ENCODE measurements at places on chromosomes 1 and 21.

DNA sequence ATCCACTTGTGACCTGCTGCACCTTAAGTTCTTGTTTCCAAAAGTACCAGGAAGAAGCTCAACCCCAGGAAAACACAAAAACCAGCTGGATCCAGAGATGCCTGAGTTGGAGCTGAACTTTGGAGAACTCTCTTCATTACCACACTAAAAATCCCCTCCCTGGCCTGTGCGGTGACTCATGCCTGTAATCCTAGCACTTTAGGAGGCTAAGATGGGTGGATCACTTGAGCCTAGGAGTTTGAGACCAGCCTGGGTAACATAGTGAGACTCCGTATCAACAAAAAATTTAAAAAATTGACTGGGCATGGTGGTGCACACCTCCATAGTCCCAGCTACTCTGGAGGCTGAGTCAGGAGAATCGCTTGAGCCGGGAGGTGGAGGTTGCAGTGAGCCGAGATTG is 6.2 kb downstream of the MAP1LC3C start:
- DNase-seq, result no peak

DNA sequence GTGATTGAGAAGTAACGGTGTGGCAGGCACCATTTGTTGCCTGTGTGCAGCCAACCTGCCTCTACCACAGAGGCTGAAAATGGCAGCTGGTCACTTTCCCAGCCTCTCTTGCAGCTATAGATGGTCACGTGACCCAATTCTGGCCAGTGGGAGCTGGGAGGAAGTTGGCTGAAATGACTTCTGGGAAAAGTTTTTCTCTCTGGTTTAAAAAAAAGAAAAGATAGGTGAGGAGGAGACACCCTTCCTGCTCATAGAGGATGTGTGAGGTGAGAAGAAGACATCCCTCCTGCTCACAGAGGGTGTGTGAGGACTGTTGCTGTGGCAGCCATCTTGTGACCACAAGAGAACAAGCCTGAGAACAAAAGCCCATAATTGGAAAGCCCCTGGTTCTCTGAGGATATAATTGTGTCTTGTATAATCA is 122.8 kb downstream of the SYF2 start:
- DNase-seq, result no peak

DNA sequence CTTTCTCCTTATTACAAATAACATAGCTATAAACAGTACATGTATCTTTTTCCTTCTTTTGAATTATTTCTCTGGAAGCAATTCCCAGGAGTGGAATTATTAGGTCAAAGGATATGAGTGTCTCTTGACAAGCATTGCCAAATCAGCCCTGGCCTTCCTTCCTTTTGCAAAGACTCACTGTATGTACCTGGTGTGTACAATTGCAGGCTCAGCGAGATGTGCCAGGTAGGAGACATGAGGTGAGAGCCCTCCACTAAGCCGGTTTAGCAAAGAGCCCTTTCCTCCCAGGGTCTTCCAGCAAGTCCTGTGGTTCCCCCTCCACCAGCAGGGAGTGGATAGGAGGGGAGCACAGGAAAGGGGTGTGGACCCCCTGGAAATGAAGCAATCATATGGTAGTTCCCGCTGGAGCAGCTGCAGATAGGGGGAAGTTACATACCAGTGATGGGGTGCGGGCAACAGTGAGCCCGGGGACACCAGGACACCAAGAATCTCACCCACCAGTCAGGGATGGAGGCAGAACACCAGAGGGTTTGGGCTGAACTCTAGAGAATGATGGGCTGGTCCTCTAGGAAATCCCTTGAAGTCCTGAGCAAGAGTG is 18.3 kb downstream of the RCSD1 start:
- DNase-seq, result no peak

DNA sequence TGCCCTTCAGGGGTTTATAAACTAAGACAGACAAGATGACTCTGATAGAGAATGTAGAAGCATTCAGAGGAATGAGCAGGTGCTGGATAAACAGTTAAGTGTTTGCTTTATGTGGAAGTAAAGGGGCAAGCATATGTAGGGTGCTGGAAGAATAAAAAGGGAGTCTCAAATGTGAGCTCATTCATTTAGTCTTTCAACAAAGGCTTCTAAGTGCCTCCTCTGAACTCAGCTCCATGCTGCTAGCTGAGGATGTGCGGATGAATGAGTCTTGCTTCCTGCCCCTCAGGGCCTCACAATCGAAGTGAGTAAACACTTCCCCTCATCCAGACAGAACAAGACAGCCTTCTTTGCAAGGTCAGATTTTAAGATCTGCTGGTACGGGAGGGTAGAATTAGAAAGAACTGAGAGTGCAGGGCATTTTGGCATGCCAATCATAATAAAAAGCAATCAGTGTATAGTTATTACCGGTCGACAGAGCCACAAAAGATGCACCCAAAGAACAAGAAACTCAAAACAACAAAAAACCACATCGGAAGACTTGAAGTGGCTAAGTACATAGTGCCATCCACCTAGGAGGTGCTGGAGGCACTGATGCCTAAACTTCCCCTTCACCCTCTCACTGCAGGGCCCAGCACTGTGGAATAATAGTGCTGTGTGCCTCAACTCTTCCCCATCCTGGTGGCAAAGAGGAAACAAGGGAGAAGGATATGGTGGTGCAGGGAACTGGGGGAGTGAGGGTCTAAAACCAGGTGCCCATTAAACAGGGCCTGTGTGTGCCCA is 69.8 kb downstream of the TNR start:
- no peak for DNase-seq

GRCh38 chr1:110209715-110210603 is at the start of gene KCNC4:
TSS of gene KCNC4 (plus strand) at chr1:110210314. CDS start at chr1:110211500, 1,186 bp downstream.
- DNase-seq, result no peak

GRCh38 chr1:157596384-157596783 is 1.5 kb downstream of the FCRL4 start:
- no peak for DNase-seq

DNA sequence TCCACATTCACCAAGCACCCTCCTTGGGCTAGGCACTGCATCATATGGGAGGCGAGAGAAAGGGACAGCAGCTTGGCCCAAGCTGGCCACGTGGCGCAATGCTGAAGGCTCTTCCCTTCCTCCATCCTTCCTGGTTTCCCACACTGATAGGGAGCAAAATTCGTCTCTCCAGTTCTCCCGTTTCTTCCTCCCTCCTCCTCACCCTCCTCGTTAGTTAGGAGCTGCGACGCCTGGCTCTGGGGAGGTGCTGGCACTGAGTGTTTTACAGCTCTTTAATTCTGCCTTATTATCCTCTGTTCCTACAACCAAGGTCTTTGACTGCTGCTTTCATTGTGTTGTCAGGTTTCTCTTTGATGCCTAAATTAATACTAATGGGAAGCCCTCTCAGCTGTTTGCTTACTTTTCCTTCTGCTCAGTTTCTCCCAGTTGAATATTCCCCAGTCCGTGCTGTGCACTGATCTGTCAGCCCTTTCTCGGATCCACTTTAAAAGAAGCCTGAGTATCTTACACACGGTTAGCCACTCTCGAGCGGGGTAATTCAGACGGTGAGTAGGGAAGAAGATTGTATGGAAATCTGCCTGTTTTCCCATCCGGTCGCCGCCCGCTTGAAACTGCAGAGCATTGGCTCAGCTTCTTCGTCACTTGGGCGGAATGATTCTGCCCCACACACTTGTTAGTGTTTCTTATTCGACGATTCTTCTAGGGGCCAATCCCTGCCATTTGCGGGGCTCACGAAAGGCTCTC is 56.2 kb upstream of the SMYD2 start:
- DNase-seq, result no peak

DNA sequence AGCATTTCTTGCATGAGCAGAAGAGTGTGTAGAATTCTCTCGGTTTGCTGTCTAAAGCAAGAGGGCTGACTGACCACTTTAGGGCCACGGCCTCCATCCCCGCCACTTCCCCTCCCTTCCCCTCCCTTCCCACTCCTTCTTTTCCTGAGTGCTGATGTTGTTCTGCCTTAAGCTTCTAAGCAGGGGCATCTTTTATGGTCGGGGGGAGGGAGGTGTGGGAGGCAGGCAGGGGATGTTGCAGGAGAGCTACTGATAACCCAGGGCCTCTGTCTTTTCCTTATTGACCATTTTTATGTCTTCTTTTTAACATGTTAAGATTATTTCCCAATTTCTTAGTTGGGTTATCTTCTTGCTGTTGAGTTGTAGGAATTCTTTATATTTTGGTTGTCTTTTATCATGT is 15.1 kb downstream of the USP25 start:
- no peak for DNase-seq

GRCh38 chr1:23559985-23560741 is 862 bp upstream of the ID3 start:
- DNase-seq, result no peak

DNA sequence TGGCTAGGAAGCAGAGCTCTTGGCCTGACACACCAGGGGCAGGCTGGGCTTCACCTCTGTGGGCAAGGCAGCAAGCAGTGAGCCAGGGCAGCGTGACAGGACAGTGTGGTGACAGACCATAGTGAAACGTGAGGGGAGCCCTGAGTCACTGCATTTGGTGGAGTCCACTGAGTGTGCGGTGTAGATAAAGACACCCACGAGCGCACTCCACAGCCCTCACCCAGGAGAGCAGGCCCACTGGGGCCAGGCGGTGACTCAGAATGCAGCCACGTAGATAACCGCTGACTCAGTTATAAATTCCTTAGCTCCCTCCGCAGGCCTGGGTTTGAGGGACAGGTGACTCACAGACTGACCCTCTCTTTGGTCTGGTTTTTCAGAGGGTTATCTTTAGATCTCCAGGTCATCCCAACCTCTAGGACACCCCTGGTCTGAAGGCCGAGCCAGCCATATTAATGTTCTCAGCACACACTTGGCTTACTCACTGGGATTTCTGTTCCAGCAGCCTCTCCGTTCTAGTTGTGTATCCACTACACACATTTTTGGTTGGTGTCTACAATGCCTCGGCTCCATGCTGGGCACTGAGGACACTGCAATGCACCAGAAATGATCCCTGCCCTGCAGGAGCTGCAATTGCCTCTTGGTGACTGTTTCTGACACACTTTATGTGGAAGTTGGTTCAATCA is 90.2 kb upstream of the TSPAN2 start:
- DNase-seq, result no peak

GRCh38 chr1:204103431-204103741 is 30.5 kb downstream of the SOX13 start:
- no peak for DNase-seq

DNA sequence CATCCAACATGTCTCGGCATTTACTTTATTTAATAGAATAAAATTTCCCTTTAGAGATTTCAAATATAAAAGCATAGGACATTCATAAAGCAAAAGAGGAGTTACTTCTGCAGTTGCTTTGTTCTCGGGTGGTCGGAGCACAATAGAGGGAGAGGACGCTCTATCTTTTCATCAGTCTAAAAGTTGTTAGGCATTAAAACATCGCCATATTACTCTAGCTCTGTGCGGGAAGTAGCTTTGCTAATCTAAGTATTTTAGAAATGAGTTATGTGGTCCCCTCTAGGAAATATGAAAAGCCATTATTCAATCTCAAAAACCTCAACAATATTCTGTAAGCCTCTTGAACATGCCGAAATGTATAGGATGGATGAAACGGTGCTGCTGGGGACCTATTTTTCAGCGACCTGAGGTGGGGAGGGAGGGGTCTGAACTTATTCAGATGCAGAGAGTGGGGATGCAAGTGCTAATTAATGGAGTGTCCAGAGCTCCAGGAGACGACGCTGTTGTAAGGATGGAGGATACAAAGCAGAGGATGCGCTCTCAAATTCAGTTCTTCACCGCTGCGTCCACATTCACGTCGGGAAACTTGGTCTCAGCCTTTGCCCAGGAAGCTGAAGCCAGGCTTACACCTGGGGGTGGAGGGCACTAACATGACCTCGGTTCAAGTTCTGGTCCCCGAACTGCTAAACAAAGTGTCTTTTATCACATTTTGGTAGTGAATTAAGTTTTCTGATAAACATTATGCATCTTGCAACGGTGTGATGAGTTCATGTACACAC is 6.3 kb downstream of the CDKN2C start:
- DNase-seq, result no peak

DNA sequence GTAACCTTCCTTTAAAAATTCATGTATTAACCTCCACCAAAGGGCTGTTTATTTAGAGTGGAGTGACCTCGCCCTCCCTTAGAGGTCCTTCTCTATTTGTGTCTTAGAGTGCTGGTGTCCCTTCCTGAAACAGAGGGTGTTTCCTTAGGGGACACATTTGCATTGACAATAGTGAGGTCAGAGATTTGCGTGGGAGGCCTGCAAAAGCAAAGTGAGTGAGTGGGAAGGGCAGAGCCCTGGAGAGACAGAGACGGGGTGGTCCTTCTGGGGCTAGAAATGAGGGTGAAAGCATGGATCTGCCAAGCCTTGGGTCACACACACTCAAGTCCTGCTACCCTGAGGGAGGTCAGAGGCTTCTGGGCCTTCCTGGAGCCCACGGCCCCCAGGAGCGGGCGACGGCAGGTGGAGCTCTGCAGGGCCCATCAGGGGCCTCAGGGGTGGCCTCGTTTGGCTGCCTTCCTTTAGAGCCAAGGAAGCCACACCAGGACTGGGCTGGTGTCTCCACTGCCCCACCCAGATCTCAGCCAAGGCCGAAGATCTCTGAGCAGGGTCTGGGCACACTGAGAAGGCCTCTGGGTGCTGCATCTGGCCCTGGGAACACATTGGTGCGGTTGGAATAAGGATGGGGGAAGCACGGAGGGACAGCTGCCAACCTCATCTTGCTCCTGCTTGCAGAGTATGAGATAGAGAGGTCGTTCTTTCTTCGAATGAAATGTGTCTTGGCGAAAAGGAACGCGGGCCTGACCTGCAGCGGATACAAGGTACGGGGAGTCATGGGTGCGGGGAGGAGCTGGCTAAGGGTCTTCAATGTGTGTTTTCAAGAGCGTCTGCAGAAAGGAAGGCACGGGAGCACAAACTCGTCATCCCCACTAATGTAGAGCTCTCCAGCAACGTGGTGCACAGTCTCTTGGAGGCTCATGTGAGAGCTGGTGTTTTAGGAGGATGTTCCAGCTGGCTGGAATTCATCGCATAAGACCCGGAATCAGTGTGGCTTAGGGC is 23.8 kb downstream of the SIM2 start:
- DNase-seq, result no peak

DNA sequence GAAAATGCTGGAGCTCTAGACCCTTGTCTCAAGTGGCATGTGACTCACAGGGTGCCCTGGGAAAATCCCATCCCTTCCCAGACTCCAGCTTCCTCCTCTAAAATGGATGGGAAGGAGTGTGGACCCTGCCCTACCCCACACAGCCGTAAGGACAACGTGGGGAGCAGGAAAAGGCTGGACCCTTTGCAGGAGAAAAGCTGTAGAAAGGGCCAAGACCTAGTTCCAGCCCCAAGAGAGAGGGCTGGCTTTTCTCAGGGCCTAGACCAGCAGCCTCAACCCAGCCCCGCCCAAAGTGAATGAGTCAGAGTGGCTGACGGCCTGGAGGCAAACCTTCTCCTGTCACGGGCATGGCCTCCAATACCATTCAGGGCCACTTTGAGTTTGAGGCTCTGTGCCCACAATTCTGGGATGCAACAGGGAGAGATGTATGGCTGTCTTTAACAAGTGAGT is 1.1 kb downstream of the LAMB3 start:
- no peak for DNase-seq

- DNase-seq, result no peak
Observed at GRCh38 chr1:33186936-33187335, 5.1 kb upstream of the TRIM62 start.

- DNase-seq, result no peak
Observed at GRCh38 chr1:89310976-89311375, 38.3 kb upstream of the GBP5 start.

DNA sequence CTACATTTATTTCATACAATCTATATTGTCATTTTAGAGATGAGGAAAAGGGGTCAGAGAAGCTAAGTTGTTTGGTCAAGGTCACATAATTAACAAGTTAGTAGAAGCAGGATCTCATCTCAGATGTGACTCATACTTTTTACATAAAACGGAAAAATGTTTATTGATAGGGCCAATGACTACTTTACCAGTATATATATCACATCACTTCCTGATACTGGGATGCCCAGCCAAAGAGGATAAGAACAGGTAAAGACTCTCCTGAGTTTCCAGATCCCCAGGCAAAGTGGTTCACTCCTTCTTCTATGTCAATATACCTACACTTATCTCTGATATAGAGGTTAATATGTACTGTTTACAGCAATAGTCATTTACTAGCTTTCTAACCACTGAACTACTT is 21.0 kb downstream of the YIPF1 start:
- no peak for DNase-seq
